Right lobe of liver (tissue), 6 donors: ENCODE measurements at places on chromosomes 1 and 21.

DNA sequence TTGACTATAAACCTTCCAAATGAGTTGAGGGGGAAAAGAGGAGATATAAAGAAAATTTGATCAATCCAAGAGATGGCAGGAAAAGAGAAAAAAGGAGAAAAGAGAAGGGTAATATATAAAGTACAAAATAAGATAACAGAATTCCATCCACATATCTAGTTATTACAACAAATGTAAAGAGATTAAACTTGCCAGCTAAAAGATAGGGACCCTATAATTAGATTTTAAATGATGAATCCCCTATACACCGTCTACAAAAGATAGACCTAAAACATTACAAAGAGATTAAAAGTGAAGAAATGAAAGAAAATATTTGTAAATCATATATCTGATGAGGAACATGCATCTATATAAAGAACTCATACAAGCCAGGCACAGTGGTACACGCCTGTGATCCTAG, 63.1 kb downstream of the CHD5 start:
- no peak for DNase-seq

DNA sequence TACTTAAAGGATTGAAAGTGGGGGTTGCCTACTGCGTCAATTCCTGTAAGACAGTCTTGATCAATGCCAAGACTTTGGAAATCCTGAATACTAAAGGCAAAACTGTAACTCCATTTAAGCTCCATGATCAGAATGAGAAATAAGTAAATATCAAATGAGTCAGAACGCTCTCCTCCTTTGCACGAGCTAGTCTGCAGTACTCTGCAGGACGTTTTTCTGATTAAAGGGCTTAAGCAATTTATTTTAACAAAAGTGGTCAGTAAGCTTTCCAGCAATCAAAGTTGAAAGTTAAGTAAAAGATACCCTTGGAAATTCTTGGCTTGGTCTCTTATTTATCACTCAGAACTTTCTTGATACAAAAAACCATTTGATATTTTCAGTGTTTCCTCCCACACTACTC, 35.7 kb upstream of the ARHGAP29 start:
- DNase-seq = no peak

DNA sequence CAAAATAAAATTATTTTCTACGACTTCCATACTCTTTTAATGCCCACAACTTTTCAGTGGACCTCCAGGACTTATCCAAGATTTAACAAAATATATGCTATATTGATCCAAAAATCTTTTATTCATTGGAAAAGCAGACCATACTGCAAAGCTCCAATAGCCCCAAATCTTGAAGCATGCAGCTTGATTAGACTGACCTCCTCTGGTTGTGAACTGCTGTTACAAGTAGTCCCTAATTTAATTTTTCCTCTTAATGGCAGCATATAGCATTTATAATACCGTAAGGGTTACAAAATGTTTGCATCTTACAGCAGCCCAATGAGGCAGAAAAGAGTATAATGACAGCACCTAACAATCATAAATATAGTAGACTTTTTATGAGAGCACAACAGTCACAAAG, 49.8 kb downstream of the TPR start:
- no peak for DNase-seq

DNA sequence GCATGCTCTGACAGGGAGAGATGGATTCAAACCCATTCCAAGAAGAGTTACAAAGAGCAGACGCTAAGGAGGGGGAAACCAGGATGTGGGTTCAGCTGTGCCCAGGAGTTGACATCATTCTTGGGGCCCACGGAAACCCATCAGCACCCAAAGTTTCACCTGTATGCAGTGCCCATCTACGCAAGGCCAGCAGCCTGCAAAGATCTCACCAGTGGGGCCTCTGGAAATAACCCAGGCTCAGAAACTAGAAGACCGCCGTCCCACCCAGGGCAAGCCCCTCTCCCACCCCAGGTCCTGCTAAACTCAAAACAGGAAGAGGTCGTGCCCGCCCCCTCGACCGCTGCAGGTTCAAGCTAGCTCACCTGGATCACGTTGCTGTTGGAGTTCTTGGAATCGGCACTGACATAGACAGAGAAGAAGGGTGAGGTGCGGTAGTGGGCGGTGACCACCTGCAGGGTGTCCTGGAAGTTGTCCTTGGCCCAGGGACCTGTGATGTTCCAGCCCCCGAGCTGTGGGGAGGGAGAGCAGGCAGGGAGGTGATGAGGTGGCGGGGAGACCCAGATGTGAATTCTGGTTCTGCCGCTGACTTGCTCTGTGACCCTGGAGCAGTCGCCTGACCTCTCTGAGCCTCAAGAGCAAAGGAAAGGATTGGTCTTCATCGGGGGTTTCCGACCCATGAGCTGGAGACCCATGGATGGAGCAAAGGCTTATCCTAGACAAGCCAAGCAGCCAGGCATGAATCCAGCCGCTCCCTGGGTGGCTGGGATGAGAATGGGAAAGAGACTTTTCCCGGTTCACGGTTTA, 31.7 kb downstream of the ECE1 start:
- DNase-seq = no peak

GRCh38 chr1:4595341-4596225, 58.8 kb upstream of the AJAP1 start:
- DNase-seq = no peak

- no peak for DNase-seq
These were observed 151.7 kb downstream of the PCP4 start for GRCh38 chr21:40018871-40019475.

GRCh38 chr1:92538048-92538412, 51.3 kb upstream of the GFI1 start:
- DNase-seq = no peak

DNA sequence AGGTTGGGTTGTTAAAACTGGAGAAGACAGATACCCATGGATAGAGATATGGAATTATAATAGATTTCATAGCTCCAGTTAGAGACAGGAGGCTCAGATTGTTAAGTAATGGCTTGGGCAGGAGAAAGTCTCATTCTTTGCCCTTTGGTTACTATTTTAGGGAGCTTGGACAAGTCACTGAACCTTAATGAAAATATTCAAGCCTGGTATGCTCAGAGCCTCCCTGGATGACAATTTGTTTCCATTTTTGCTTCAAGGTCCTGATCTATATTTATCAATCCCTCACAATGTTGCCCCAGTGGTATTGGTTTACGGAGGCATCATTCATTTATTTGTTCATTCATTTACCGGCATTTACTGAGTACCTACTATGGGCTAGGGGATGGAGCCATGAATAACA, 37.5 kb downstream of the RCSD1 start:
- DNase-seq = no peak

GRCh38 chr1:3149277-3149676, 80.3 kb downstream of the PRDM16 start:
- no peak for DNase-seq

GRCh38 chr1:243712941-243713340, 137.1 kb downstream of the AKT3 start:
- no peak for DNase-seq

DNA sequence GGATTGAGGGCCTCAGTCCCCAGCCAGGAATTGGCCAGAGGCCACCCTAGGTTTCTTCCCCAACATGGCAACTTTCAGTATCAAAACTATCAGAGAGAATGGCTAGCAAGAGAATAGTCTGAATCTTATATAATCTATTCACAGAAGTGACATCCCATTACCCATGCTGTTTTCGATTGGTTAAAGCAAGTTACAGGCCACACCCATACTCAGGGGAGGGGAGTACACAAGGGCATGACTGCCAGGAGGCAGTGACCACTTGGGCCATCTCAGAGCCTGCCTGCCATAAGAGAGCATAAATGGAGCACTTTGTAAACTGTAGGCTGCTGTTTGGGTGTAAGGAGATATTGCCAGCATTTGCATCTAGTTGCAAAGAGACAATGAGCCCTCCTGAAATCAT, 65.4 kb downstream of the FAM163A start:
- no peak for DNase-seq

DNA sequence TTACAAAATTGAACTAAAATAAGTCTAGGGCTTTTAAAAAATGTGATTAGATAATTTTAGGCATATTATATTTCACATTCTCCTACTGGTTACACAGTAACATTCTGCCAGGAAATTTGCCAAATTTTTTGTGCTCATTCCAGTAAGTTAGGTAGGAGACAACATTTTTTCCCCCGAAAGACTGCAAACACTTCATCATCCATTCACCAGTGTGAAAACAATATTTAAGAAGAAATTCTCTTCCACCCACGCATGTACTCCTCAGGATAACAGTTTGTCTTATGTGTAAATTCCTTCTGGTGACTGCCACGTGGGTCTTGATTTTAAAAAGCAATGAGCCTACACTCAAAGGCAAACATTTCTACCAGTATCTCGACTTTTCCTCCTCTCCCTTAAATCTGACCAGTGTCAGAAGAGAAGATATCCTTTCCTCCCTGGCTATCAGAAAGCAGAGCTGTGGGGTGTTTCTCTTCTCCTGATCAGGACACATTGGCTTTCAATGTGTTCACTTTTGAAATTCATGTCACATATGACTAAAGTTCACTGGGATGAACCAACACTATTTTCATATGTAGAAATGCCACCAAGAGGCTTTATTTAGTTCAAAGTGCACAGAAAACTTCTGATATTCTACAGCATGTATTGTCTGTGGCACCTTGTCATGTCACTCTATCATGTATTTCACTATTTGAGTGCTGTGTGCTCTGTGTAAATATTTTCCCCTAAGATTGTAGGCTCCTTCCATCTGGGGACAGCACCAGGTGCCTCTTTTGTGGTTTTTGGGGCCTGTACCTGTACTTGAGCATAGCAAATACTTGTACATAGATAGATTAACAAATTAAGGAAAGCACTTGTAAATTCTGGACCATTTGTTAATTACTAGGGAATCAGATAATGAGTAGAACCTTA, 38.6 kb downstream of the LHX9 start:
- no peak for DNase-seq

- no peak for DNase-seq
These were observed 413 bp downstream of the EFCAB7 start for GRCh38 chr1:63523738-63524137.

DNA sequence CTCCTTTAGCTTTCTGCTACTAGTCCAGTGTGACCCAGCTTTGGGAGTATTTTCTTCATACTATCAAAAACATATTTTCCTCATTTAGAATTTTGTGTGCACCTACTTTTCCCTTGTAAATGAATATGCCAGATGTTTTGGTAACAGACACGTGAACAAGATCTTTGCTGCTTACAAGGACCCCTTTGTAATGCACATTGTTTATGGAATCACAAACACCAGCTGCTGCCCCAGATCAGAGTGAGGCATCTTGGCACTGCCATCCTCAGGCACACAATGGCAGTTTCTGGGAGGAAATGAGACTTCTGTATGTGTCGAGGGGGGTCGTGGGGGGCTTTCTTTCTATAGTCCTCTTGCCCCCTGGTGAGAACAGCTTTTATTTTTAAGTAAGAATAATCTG, 115.7 kb downstream of the RGL1 start:
- DNase-seq = no peak

DNA sequence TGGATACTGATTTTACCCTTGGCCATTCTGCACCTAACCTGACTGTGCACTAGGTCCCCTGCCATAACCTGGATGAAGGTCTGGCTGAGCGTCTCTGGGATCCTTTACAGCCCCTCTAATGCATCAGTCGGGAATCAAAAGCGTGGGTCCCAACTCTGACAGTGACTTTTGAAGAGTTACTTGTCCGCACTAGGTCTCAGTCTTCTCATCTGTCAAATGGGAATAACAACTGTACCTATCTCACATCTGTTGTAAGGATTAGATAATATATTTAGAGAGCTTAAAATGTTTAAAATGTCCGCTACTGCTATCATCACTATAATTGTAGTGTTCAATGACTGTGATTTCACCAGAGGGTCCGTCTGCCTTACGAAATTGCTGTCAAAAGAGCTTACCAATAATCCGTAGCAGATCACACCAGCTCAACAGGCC, 746 bp downstream of the TADA1 start:
- DNase-seq = no peak

DNA sequence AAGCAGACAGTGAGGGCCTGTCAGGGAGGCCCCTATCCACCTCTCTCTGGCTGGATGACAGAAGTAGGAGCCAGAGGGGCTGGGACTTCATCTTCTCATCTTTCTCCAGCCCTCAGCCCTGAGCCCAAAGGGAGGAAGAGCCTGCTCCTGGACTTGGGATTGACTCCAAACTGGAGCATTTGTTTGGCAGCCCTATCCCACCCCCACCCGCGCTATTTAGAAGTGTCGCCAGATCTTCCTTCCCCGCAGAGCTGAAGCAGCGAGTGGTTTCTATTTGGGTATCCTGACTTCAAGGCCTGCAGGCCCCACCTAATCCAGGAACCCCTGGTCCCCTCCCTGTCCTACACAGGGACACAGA, 9.6 kb downstream of the NES start:
- DNase-seq = no peak

DNA sequence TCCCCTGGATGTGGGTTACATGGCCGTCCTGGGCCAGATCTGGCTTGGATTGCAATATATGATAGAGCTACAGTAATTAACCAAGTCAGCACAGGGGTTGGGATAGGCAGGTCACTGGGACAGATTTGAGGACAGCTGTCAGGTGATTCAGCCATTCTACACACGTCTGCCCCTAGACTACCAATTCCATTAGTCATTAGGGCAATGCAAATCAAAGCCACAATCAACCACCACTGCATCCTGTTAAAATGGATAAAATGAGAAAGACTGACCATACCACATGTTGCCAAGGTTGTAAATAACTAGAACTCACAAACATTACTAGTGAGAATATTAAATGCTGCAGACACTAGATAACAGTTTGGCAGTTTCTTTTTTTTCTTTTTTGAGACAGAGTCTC, 16.0 kb downstream of the C21orf58 start:
- DNase-seq = no peak

DNA sequence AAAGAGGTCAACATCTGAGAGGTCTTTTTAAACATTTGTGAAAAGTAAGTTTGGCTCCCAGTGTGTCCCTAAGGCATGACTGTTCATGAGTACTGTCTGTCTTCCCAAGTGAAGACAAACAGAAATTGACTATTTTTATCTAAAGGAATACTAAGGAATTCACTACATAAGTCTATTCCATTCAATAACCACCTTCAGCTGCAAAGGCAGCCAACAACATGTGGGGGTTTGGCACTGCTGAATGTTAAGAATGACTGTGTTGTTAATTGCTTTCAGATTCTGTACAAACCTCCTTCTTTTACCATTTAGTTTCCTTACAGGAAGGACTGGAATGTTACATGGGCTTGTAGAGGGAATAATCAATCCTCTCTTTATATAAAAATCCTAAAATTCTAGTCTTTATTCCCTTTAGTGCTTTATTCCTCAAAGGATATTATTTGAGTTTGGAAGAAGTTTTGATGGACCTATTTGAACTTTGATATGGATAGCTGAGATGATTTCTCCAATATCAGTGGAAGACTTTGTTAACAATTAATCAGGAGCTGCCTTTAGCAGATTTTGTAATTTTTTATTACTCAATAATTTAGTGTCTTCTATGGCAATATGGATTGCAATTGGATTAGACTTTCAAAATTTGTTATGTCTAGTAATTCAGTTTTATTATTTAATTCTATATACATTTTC, 201.7 kb upstream of the CHRM3 start:
- DNase-seq = no peak

DNA sequence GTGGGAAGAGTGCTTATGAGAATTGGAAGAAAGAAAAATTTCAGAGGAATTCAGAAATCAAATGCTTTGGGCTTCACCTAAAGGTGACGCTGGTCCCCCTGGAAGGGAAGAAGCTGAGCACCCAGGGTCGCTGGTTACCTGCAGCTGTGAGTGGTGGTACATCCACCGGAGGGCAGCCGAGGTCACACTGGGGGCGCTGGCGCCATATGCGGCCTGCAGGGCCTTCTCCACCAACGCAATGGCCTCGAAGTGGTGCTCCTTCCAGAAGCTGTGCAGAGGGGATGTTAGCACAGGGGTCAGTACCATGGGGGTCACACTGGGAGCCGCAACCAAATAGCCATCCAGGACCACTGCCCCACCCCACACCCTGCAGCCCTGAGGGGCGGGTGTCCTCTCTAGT, 6.1 kb downstream of the AKR7A2 start:
- no peak for DNase-seq

- no peak for DNase-seq
These were observed 7.0 kb downstream of the DIP2A start for GRCh38 chr21:46465651-46466050.
